ENCODE measurements at places on chromosomes 16 and 17. TPM values are rescaled to one million over a fixed set of nuclear protein-coding genes. Genes with fewer than 3 reads are reported as not detected.

RASL10B gene
- total RNA-seq = 0.97 TPM

HNF1B gene
- total RNA-seq = not detected

HOXB3 gene
- 13.0 TPM for total RNA-seq

HSD11B2 gene
- not detected for total RNA-seq

ARL2BP gene
- 126 TPM for total RNA-seq

PRR35 gene
- total RNA-seq = 0.32 TPM
